CD4-positive, CD25-positive, alpha-beta regulatory T cell (primary cell): ENCODE measurements at places on chromosomes 6 and 20. TPM values are rescaled to one million over a fixed set of nuclear protein-coding genes. Genes with fewer than 3 reads are reported as not detected.
A peak's percentile ranks its signal among the peaks of the same experiment; 100 is the strongest.

CYP21A2 gene
- not detected for total RNA-seq

GRCh38 chr6:119821380-119821779 is 471.8 kb upstream of the MAN1A1 start:
- no peaks in the 10 kb centered on the region for H3K27me3 ChIP-seq
- H3K4me3 ChIP-seq = no peak overlapping the region

LY6G6F gene
- total RNA-seq = 1.5 TPM

SAMD3 gene
- total RNA-seq = 49.6 TPM

DNA sequence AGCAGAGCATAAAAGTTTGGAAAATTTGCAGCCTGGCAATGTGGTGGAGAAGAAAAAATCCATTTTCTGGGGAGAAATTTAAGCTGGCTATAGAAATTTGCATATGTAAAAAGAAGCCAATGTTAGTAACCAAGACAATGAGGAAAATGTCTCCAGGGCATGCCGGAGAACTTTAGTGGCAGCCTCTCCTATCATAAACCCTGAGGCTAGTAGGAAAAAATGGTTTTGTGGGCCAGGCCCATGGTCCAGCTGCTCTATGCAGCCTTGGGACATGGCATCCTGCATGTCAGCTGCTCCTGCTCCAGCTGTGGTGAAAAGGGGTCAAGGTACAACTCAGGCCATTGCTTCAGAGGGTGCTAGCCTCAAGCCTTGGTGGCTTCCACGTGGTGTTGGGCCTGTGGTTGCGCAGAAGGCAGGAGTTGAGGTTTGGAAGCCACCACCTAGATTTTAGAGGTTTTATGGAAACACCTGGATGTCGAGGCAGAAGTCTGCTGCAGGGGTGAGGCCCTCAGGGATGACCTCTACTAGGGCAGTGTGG is 101.8 kb upstream of the SYNCRIP start:
- DNase-seq = no peak
- no peak overlapping the region for H3K27ac ChIP-seq
- no peak overlapping the region for H3K4me3 ChIP-seq
- peaks cover 6% of the 10 kb centered on the region for H3K27me3 ChIP-seq
- no peaks in the 10 kb centered on the region for H3K36me3 ChIP-seq
- H3K4me1 ChIP-seq = no peaks in the 10 kb centered on the region

ITPA gene
- total RNA-seq = 51.1 TPM

GRCh38 chr6:13354331-13355042 is 26.1 kb upstream of the TBC1D7 start:
- H3K4me3 ChIP-seq = peak overlapping the region; percentile 83
- no peak overlapping the region for H3K27ac ChIP-seq
- no peaks in the 10 kb centered on the region for H3K36me3 ChIP-seq
- H3K27me3 ChIP-seq = no peaks in the 10 kb centered on the region
- no peak for DNase-seq

BCAS1 gene
- total RNA-seq = 15.6 TPM
